ENCODE measurements at places on chromosomes 4 and X. TPM values are rescaled to one million over a fixed set of nuclear protein-coding genes. Genes with fewer than 3 reads are reported as not detected.
A peak's percentile ranks its signal among the peaks of the same experiment; 100 is the strongest.

GRCh38 chr4:119025420-119025819, 110.2 kb upstream of the MYOZ2 start:
- DNase-seq = peak; percentile 71

DNA sequence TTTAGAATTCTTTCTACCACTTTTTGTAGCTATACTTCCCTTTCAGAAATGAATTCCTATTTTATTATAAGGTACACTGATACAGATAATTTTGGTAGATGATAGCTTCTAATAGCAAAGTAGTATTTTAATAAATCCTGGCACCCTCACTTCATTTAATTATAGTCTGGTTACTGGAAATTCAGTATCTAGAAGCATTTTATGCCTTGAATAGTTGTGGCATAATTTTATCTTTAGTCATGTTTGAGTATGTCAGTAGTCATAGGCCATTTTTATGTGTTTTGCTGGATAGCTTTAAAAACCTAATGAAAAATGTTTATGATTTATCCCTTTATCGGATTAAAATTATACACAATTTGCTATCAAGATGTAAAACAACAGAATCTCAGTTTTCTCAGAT, 92.3 kb downstream of the DIAPH2 start:
- no peak for DNase-seq

AR gene
- 3.4 TPM for total RNA-seq

- DNase-seq = peak; percentile 41
Measured at GRCh38 chr4:10013722-10014121, 7.6 kb downstream of the SLC2A9 start.

DNA sequence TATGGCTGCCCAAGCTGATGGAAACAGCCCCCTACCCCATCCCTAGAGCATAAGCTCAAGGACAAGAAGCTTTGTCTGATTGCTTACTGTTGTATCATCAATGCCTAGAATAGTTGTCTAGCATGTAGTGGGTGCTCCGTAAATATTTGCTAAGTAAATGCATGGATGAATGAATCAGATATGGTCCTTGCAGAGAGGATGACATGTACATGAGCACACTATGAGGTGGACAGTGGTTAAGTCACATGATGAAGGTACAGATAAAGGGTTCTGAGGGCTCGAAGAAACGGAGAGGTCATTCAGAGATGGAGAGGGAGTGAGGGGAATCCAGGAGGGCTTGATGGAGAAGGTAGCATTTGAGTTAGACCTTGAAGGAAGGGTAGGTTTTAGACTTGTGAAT, 214.2 kb downstream of the RBMX2 start:
- DNase-seq = no peak

TRAM1L1 gene
- 1.6 TPM for total RNA-seq

DNA sequence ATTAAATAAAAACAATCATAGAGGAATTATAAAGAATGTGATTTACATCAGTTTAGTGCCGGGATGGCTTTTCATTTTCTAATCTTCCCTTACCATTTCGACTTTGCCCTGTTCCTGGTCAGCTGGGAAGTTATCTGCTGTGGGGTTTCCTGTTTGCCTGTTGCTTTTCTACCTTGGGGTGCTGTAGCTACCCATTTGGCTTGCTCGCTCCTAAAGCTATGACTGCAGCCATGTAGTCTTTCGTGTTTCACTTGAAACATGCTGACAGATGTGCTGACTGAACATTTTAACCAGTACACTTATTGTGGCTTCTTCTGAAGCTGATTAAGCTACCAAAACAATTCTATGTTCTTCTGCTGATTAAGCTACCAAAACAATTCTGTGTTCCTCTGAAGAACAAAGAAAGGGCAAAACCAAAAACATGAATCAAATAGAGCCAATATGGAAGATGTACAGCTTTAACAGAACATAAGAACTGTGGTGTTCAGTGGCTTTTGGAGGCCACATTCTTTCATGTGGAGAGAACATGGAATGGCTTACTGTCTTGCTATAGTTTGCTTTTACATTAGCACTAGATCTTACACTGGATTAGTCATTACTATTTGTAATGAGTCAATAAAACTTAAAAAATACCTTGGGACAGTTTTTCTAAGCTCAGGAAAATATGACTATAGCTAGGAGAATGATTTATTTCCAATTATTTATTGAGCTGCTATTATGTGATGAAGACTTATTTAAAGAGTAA, 440.4 kb downstream of the SPRY1 start:
- DNase-seq = no peak

DNA sequence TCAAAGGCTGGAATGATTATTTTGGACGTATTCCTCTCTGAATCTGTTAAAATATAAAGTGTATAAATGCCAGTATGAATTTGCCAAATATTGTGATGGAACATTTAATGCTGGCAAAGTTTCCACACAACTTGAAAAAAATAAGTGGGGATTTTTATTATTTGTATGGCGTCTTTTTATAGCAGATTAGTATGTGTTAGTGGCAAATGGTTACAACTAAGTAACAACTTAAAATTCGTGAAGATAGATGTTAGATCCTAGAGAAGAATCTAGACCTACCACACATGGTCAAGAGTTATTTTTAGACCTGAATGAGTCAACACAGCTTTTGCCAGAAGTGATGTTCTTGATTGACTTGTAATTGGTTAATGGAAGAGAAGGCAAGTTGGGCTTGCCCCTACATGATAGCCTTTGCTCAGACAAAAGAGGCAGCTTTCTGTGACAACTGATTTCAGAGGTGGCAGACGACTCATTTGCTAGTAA, 4.8 kb downstream of the CPE start:
- no peak for DNase-seq

MAGED4 gene
- not detected for total RNA-seq

GRCh38 chrX:74438764-74439163, 17.5 kb downstream of the SLC16A2 start:
- DNase-seq = no peak

DNA sequence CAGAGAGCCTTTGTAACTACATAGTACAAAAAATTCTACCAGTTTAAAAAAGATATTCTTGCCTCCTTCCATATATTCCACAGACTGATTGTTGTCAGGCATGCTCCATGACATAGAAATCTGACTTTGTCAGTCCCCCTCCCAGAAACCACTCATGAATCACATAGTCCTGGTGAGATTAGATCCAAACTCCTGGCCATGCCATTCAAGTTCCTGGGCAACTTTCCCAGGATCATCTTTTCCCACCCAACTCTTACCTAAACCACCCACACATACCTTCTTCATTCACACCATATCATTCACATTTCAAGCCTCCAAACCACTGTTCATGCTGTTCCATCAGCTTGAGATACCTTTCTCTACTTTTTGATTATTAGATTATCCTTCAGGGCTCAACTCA, 46.4 kb downstream of the SLC16A2 start:
- DNase-seq = no peak

ADH1A gene
- total RNA-seq = not detected

GRCh38 chrX:136816975-136817374, 36.2 kb upstream of the ARHGEF6 start:
- no peak for DNase-seq

DNA sequence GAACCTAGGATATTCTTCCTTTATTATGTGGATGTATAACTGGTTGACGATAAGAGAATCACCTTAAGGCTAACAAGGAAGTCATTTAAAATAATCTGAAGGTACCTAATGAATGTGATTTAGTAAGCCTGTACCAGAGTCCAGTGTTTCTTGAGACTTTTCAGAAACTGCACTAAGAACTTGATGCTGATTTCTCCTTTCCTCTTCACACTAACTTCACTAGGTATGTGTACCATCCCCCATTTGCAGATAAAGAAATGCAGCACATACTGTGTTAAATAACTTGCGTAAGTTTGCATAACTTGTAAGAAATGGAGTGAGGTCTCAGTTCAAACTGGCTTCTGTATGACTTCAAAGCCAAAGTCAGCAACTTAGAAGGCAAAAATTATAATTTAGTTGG, 63.3 kb downstream of the ELOVL6 start:
- DNase-seq = no peak

TMEM31 gene
- total RNA-seq = not detected

DNA sequence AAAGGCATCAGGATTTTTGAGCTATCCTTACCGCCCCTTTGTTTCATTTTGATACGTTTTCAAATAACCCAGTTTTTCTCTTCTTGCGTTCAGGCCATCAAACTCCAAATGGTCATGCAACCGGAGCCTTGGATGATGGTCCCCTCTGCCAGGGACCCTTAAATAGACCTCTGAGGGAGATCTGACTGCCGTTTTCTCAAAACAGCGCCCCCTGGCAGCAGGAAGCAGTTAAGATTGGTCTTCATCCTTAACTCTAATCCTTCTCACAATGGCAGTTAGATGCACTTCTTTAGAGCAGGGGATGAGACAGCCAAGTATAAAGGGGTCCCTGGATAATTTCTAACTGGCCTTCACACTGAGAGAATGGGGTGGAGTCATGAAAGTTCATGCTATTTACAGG, 525.0 kb upstream of the SPANXN1 start:
- no peak for DNase-seq

Measured in PC-9 (cell line).